ENCODE measurements at places on chromosomes 13 and 19. TPM values are rescaled to one million over a fixed set of nuclear protein-coding genes. Genes with fewer than 3 reads are reported as not detected.

Gene KLF1
- 0.62 TPM for total RNA-seq

Gene CEACAM7
- not detected for total RNA-seq

Gene ZSWIM9
- total RNA-seq: 9.2 TPM

Gene NPAS1
- total RNA-seq: 0.25 TPM

Gene FUT1
- 0.27 TPM for total RNA-seq

Gene IL4I1
- total RNA-seq: 42.3 TPM

Gene STOML3
- not detected for total RNA-seq

Gene ASF1B
- total RNA-seq: 88.9 TPM

Gene DKKL1
- total RNA-seq: not detected

Gene CYP2F1
- total RNA-seq: not detected

Gene OR7C1
- not detected for total RNA-seq

Gene MCF2L
- total RNA-seq: 0.23 TPM

Gene SRRM5
- 0.46 TPM for total RNA-seq

Gene CRX
- not detected for total RNA-seq

Gene SMARCA4
- total RNA-seq: 149 TPM

Gene ZNF546
- total RNA-seq: 5.2 TPM

Gene HNRNPL
- total RNA-seq: 700 TPM

Gene TMEM145
- total RNA-seq: 0.85 TPM

Gene ZNF569
- total RNA-seq: 3.8 TPM

Gene GRK1
- total RNA-seq: 0.11 TPM

Gene S1PR5
- total RNA-seq: 0.23 TPM

Gene RNF6
- 44.3 TPM for total RNA-seq

Gene LGALS14
- total RNA-seq: not detected

Gene EXOC3L2
- total RNA-seq: not detected

Gene APC2
- 0.07 TPM for total RNA-seq

Gene LGALS7
- total RNA-seq: not detected

All from activated T-helper 2 cell treated with anti-CD3 and anti-CD28 coated beads, Interferon-gamma antibody, Interleukin-2, Interleukin-4, amounts not matched to agents 10 μg/mL and 5 μg/mL and 100 μg/mL, durations not matched to agents 14 hours and 24 hours and 36 hours (primary cell).